ENCODE measurements at places on chromosomes 5 and 9.

- no peak for DNase-seq
These were observed 49.2 kb upstream of the NREP start for GRCh38 chr5:111806156-111806555.

DNA sequence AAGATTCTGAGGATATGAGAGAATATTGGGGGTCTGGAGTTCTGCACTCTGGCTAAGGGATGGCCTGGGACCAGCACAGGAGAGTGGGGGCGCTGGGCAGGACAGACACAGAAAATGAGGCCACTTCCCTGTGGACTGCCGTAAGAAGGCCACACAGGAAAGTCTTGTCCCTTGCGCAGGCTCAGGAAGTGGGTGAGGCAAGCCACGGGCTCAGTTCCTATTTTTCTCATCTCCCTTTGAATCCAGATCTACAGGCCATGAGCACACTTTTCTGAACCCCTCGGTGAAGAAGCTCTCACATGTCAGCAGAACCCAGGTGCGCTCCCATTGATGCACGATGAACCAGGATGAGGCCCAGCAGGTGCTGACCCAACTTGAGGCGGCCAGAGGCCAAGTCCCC is 207.4 kb downstream of the AGTPBP1 start:
- no peak for DNase-seq

- no peak for DNase-seq
These were observed 131.1 kb downstream of the ACTL7B start for GRCh38 chr9:108724652-108725051.

DNA sequence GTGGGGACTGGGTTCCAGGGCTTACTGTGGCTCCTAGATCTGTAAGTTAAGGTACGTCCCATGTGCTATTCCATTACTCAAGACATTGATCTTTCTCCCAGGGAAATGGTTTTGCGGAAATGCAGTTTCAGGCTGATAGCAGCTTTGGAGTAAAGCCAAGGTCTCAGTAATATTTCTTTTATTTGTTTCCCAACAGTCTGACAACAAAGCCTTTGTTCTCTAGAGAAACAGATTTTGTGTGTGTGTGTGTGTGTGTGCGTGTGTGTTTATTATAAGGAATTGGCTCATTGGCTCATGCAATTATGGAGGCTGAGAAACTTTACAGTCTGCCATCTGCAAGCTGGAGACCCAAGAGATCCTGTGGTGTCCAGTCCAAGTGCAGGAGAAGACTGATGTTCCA is 12.1 kb upstream of the POC5 start:
- no peak for DNase-seq

DNA sequence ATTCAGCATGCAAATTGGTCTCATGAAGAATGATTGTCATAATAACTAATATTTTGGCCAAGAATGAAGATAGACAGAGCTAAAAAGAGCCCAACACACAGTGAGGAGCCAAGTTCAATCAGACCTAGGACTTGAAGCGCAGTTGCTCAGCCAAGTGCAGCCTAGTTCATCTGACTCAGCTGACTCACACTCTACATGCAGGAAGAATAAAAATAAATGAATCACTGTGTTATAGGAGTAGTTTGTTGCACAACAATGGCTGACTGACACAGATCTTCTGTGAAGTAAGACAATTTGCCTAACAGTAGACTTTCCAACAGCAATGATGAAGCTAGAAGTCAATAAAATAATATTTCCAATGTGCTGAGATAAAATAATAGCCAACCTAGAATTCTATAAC is 261.5 kb downstream of the CEMIP2 start:
- no peak for DNase-seq
